ENCODE measurements at places on chromosomes 4 and X.

DNA sequence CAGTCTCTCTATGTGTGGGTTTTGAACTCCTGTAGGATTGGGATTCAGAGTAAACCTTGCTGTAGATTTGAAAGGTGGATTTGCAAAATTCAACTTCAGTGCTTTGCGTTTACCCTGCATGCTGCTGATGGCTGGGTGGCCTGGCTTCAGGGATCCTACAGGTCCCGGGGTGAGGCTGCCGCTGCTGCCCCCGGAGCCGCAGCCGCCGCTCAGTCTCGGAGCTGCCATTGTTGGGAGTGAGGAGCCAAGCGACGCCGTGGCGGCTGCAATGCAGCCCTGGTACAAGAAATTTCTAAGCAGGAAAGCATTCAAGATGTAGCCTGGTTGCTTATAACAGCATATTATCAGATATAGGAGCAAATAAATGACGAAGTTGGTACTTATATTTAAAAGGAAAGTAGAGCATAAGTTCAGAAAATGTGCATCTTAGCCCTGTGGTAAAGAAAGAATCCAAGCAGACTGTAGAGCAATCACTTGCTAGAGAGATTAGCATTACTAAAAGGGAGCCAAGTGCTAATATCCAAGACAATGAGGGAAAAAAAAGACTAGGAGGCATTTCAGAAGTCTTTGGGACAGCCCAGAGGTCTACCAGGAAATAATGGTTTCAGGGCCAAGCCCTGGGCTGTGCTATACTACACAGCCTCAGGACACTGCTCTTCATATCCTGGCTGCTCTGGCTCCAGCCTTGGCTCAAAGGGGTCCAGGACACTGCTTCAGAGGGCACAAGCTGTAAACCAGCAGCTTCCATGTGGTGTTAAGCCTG is 36.9 kb upstream of the CHIC1 start:
- no peak for DNase-seq

- no peak for DNase-seq
Observed at GRCh38 chr4:144655491-144655890, 9.5 kb downstream of the HHIP start.

DNA sequence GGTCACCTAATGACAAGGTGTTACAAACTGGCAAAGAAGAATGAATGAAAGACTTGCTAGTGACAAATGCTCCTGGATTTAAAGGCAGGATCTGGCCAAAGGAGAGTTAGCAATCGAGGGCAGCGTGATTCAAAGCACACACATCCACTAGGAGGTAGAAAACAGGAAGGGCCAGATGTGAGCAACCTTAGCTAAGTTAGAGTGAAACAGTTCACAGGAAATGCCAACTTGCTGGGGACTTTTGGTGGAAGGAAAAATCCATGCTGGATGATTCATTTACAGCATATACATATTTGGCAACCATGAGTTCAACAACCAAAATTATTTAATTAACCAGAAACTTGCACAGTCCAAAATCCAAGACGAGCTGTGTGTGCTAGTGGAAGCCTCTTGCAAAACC is 276.9 kb downstream of the PTTG2 start:
- DNase-seq, result no peak

DNA sequence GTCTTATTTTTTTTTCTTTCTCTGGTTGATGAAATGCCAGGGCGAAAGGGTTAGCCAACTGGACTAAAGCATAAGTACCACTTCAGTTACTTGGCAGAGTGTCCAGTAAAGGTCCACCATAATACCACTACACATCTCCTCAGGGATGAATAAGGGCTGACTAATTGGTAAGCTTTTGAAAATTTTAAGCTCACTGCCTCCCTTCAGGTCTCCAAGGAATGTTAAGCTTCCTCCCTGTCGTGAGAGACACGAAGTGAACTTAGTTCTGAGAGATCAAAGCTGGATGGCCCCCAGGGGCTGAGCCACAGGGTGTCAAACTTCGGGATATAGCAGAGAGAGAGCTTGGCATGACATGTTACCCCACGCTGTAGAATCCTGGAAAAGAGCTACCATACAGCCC is 111.4 kb downstream of the VSIG4 start:
- no peak for DNase-seq
